Lower lobe of right lung (tissue), 2 donors: ENCODE measurements at places on chromosomes 2 and 18.

- peak; percentile 66 for DNase-seq
- H3K36me3 ChIP-seq: no peaks in the 10 kb centered on the region
- peak overlapping the region; percentile 96 for H3K27ac ChIP-seq
- H3K4me1 ChIP-seq: peaks cover 19% of the 10 kb centered on the region
Observed at GRCh38 chr2:108534584-108535356, 500 bp downstream of the LIMS1 start.

- no peaks in the 10 kb centered on the region for H3K36me3 ChIP-seq
- peak within 1 kb of the TSS; percentile 80 for H3K27ac ChIP-seq
- H3K27me3 ChIP-seq: peaks cover 31% of the 10 kb centered on the region
- H3K4me1 ChIP-seq: peaks cover 20% of the 10 kb centered on the region
- peak within 1 kb of the TSS; percentile 39 for H3K4me3 ChIP-seq
Observed at GRCh38 chr2:241858206-241859016, at the start of gene PDCD1. Gene PDCD1, minus strand, starts transcription at chr2:241858894. Its CDS starts 56 bp downstream, at chr2:241858838.

- DNase-seq: no peak
- H3K4me3 ChIP-seq: no peak overlapping the region
- H3K27me3 ChIP-seq: peaks cover 6% of the 10 kb centered on the region
- peaks cover 26% of the 10 kb centered on the region for H3K4me1 ChIP-seq
- no peaks in the 10 kb centered on the region for H3K36me3 ChIP-seq
Observed at GRCh38 chr2:26709323-26710110, 17.0 kb downstream of the KCNK3 start.

GRCh38 chr18:76592981-76593381, 97.9 kb upstream of the ZNF516 start:
- H3K27ac ChIP-seq: no peak overlapping the region
- H3K36me3 ChIP-seq: no peaks in the 10 kb centered on the region
- peaks cover 4% of the 10 kb centered on the region for H3K27me3 ChIP-seq
- H3K4me1 ChIP-seq: peaks cover 10% of the 10 kb centered on the region

DNA sequence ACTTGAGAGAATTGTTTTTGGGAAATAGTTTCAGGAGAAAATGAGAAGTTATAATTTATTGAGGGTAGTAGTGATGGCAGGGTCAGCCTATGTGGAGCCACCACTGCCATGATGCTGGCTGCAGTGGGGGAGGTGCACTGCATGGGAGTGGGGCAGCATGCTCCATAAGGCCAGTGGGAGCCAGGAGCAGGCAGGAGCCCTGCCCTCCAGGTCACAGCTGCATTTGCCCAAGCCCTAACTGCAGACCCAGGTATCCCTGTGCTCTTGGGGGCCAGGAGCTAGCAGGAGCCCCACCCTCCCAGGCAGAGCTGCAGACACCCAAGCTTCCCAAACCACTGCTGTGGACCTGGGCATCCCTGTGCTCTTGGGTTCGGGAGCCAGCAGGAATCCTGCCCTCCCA, 757.3 kb upstream of the CRIM1 start:
- no peak overlapping the region for H3K27ac ChIP-seq
- no peak overlapping the region for H3K4me3 ChIP-seq
- H3K4me1 ChIP-seq: no peaks in the 10 kb centered on the region
- H3K27me3 ChIP-seq: no peaks in the 10 kb centered on the region

DNA sequence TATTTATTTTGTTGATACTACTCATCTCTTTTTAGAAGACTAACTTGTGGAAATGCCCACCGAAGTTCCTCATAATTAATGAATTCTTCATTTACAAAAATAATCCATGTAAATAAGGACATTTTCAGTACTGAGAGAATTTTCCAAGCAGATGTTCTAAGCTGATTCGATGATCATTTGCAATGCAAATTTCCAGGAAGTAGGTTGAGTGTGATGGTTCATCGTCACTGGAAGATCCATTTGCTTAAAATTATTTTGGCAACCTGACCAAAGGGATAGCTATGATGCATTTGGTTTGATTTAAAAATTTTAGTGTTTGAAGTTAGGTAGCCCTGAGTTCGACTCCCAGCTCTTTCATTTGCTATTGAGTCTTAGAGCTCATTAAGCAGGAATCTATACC, 257.3 kb upstream of the RASGRP3 start:
- H3K27ac ChIP-seq: no peak overlapping the region
- no peaks in the 10 kb centered on the region for H3K27me3 ChIP-seq
- no peak overlapping the region for H3K4me3 ChIP-seq
- peaks cover 16% of the 10 kb centered on the region for H3K4me1 ChIP-seq
- no peak for DNase-seq
- no peaks in the 10 kb centered on the region for H3K36me3 ChIP-seq

DNA sequence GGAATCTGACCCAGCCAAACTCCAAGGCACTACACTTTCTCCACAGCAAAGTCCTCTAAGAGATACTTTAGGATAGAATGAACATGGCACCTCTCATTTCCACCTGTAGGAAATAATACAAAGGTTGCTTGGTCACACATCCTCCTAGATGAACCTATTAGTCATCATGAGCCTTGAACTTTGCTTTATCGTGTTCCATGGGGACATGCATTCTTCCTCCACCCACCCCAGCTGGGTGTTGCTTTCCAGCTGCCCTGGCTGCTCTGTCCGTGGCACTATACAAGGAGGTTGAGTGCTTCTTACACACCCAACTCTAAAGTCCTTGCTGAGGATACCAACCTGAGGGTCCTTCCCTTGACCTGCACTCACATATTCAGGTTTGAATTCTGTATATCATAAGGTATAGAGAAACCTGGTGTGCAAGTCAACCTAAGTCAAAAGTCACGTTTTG, 52.7 kb downstream of the SPRED2 start:
- H3K4me1 ChIP-seq: peaks cover 77% of the 10 kb centered on the region
- H3K36me3 ChIP-seq: no peaks in the 10 kb centered on the region
- H3K27ac ChIP-seq: no peak overlapping the region
- no peak for DNase-seq

- H3K36me3 ChIP-seq: peaks cover 39% of the 10 kb centered on the region
- H3K4me1 ChIP-seq: no peaks in the 10 kb centered on the region
Observed at GRCh38 chr18:46829531-46829930, 72.7 kb upstream of the ST8SIA5 start.

DNA sequence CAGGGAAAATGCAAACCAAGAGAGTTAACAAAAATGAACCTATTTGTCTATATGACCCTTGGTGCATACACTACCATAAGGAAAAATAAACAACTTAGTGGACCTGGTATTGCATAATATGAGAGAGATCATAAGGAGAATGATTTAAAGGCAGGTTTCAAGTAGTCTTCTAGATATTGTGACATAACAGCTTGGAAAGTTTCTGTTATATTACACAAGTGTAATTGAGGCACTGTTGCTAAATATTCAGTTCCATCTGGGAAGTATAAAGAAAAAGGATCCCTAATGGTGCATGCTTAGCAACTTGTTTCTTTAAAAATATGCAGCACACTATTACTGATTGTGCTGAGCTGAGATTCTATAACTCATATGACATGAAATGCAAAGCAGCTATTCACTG, 252.2 kb upstream of the SPHKAP start:
- H3K4me3 ChIP-seq: no peak overlapping the region
- H3K27ac ChIP-seq: no peak overlapping the region
- no peaks in the 10 kb centered on the region for H3K36me3 ChIP-seq
- DNase-seq: no peak
- H3K27me3 ChIP-seq: no peaks in the 10 kb centered on the region

GRCh38 chr2:55751966-55752365, 58.3 kb upstream of the PNPT1 start:
- no peak for DNase-seq
- H3K4me1 ChIP-seq: no peaks in the 10 kb centered on the region
- H3K27me3 ChIP-seq: no peaks in the 10 kb centered on the region
- no peak overlapping the region for H3K27ac ChIP-seq

DNA sequence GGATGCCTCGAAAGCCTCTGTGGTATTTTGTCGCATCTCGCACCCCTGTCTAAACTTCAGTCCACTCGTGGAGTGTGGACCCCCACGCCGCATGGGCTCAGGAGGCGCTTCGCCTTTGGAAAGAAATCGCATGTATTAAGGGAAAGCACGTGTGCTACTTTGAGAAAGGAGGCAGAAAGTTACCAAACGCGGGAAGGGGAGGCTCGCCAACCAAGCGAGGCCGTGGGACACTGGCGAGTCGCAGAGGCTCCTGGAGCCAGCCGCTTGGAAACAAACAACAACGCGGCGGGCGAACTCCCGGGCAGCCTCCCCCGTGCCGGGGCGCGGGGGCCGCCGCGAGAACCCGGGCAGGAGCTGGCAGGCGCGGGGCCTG, 455 bp upstream of the AGAP1 start:
- DNase-seq: peak; percentile 64
- H3K36me3 ChIP-seq: no peaks in the 10 kb centered on the region
- H3K27me3 ChIP-seq: peaks cover 6% of the 10 kb centered on the region
- H3K27ac ChIP-seq: peak overlapping the region; percentile 81
- H3K4me3 ChIP-seq: peak overlapping the region; percentile 62
- peaks cover 23% of the 10 kb centered on the region for H3K4me1 ChIP-seq

GRCh38 chr2:168802859-168803725, 655 bp downstream of the NOSTRIN start:
- H3K4me3 ChIP-seq: peak overlapping the region; percentile 42
- H3K27ac ChIP-seq: peak overlapping the region; percentile 81
- H3K36me3 ChIP-seq: no peaks in the 10 kb centered on the region
- H3K27me3 ChIP-seq: no peaks in the 10 kb centered on the region

GRCh38 chr2:109134741-109135358, 5.8 kb downstream of the SH3RF3 start:
- no peak for DNase-seq
- no peaks in the 10 kb centered on the region for H3K36me3 ChIP-seq
- no peak overlapping the region for H3K27ac ChIP-seq
- no peak overlapping the region for H3K4me3 ChIP-seq

DNA sequence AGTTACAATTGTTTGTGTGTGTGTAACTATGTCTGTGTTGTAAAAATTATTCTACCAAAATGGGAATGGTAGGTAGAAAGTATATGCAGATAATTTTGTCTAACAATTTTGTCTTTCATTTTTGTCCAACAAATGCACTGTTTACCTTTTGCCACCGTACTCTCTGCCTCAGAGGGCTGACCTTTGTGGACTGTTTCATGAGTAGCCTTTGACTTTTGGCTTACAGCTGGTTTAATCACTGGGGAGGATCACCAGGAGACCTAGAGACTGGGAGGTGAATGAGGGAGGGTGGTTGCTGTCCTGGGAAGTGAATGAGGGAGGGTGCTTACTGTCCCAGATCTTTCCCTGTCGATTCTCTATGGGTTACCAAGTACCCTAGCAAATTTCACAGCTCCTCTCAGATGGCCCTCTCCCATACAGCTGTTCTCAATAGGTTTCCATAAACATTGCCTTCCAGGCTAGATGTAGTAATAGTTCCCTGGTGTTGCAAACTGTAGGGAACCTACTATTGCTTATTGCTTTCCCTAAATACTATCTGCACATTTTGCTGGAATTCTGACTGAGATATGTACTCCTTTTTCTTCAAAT, 26.5 kb upstream of the CXXC1 start:
- no peaks in the 10 kb centered on the region for H3K4me1 ChIP-seq
- H3K36me3 ChIP-seq: no peaks in the 10 kb centered on the region
- no peak overlapping the region for H3K27ac ChIP-seq
- H3K27me3 ChIP-seq: peaks cover 30% of the 10 kb centered on the region
- H3K4me3 ChIP-seq: no peak overlapping the region

GRCh38 chr2:130341562-130342019, 1.1 kb upstream of the IMP4 start:
- peaks cover 27% of the 10 kb centered on the region for H3K4me1 ChIP-seq
- DNase-seq: no peak
- no peaks in the 10 kb centered on the region for H3K27me3 ChIP-seq
- peak overlapping the region; percentile 69 for H3K4me3 ChIP-seq
- peak overlapping the region; percentile 92 for H3K27ac ChIP-seq
